Stimulated activated CD4-positive, alpha-beta T cell treated with anti-CD3 and anti-CD28 coated beads, Interleukin-4, amount 100 ng/mL, for 24 hours (primary cell): ENCODE measurements at places on chromosomes 6 and 20.
A peak's percentile ranks its signal among the peaks of the same experiment; 100 is the strongest.

GRCh38 chr6:135323202-135323668 lies 142.1 kb downstream of the MYB start:
- DNase-seq, result no peak

- no peak for DNase-seq
These were observed 171.7 kb upstream of the PDE10A start for GRCh38 chr6:165834613-165835259.

DNA sequence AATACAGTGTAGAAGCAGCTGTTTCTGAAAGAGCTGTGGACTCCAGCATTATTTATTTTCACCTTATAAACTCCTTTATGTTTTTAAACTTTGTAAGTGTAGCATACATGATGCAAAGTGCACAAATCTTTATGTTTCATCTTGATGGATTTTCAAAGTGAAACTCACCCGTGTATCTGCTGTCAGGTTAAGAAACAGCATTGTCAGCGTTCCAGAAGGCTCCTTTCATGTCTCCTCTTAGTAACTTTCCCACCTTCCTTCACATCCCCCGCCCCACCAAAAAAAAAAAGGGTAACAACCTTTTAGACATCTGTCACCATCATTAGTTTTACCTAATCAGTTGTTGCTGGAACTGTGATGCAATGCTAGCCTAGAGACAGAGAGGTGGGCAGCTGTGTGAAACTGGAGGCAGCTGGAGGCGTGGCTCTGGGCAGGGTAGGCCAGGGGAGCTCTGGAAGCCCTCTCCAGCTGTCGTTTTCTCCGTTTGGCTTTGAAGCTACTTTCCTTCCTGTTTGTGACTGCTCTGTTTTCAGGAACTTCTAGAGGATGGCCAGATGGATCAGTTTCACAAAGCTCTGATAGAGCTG lies 7.2 kb downstream of the ACTR5 start:
- no peak for DNase-seq

GRCh38 chr6:108690326-108691049 lies 129.8 kb downstream of the FOXO3 start:
- DNase-seq, result no peak

DNA sequence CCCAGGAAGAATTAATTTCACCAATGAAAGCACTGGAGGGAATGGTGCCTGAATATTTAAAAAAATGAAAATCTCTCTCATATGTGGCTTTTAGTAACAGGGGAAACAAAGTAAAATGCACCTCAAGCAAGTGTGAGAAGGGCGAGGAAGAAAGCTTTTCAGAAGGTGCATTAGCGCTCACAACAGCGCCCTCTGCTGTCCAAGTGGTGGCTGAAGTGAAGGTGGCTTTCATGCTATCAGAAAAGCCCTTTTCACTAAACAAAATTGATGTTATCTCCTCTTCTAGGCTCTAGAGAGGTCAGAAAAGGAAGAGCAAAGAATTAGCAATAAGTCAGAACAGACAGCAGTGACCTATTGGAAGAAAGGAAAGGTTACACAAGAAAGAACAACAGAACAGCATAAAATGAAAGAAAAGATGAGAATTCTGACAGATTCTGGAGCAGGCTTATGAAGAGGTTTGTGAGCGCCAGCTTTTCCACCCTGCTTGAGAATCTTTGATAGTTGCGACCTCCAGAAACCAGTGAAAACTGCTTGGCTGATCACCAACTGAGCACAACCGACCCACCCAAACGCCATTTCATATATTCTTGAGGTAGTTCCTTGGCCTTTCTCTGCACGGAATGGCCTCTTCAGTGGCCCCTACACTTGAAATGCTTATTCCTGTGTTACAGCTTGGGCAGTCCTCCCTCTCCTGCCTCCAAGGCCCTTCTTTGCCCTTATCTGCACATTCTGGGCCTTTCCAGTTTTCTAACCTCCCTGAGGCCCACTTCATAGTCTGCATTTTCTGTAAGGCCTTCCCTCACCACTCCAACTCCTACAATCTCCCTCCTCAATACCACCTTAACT lies 45.3 kb downstream of the SMLR1 start:
- peak; percentile 76 for DNase-seq

GRCh38 chr20:10476319-10476724 lies 41.2 kb downstream of the SLX4IP start:
- DNase-seq, result no peak

DNA sequence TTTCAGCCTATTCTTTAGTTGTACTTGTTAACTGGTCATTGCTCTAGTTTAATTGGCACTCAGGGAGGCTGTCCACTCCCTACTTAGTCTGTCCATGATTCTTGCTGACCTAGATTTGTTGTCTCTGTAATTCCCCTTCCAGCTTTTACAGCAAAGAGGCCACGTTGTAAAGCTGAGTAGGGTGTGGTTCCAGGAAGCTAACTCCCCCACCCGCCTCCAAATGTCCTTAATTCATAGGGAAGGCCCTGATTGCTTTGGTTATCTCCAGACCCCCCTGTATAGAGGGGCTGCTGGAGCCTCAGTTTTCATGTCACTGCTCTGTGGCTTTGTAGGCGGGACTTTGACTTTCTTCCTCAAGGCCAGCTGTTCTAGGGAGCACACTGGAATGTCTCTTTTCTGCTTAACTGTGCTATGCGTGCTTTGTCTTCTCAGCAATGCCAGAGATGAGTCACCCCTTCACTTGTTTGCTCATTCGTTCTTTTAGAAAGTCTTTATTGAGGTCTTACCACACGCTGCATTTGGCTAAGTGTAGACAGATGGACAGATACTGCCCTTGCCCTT lies 175.1 kb upstream of the JAG1 start:
- no peak for DNase-seq

DNA sequence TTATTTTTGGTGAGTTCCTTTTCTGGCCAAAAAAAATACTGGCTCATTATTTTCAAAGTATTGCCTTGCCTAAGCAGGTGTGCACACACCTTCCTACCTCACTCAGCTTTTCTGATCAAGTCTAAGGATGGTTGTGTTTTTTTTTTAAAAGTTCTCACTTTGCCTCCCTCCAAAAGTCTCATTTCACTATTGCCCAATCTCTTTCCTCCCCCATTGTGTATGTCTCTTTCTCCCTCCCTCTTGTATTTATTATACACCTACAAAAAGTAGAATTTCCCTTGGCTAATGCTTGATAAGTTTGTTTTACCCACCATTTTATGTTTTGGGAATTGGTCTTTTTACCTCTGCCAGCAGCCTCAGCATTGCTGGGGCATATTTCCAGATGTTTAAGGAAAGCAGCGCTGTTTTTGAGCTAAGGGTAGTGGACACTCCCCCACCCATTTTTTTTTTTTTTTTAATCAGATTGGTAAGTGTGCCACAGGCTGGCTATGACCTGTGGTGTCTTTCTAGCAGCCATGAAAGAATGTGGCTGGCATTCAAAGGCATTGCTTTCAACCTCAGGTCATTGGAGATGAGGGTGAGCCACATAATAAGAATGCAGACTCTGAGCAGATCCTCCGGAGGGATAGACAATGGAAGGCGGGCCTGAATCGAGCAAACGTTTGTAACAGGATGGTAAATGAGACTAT lies 668.6 kb downstream of the UTRN start:
- no peak for DNase-seq

GRCh38 chr6:122647765-122648164 lies 37.6 kb downstream of the PKIB start:
- DNase-seq, result no peak

- no peak for DNase-seq
These were observed 348.3 kb upstream of the ZFP64 start for GRCh38 chr20:52539891-52540290.
